ENCODE measurements at places on chromosomes 2 and 18.

DNA sequence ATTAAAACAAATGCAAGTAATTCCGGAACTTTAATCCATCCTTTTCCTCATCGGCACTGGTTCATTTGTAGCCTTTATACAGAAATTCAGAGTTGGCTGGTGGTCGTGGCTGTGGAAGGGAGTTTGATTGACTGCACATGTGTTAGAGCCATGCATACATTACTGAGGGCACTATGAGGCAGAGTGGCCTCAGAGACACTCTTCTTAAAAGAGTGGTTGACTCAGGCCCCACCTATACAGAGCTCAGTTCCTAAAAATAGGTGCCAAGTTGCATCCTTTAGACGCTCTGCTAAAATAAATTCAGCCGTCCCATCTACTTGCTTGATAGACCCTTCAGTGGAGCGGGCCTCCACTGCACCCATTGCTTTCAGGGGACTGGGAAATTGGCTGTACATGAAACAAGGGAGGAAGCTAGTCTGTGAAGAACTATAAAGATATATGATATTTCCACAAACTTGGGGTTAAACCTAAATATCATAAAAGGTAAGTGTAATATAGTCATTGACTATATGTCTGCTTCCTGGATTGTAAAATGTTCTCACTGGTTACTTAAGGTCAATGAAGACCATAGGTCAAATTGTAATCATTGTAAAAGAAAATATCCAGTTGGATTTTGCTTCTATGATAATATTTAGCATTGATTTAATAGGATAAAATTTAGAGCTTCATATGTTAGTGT is 298.9 kb downstream of the XIRP2 start:
- DNase-seq: no peak

DNA sequence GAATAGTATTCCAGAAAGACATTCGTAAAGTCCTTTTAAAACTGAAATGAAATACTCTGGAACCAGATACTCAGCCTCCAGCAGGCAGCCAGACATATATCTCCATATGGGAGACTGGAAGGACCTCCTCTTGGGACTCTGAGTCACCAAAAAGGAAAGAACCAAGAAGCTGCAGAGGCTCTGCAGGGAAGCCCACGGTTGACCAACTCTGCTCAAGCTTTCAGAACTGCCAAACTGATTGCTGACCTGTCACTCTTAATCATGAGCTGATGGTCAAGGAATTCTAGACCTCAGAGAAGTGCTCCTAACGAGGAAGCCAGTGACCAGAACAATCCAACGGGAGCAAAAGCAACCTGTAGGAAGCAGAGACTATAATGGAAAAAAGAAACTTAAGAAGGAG is 434.7 kb downstream of the EIPR1 start:
- no peak for DNase-seq

DNA sequence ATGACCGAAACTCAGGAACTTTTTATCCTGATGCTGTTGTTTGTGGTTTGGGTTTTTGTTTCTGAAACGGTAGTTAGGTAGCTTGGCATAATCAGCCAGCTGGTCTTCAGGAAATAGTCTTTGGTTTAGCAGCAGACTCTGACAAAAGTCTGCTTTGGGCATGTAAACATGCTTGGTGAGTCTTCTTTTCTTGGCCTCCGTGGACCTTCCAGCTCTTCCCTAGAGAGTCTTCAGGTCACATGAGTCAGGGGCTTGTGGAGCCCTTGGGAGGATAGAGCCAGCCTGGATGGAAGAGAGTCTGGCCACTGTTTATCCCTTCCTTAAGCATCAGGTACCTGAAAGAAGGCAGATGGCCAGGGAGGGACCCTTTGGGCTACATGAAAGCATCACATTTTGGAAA is 154.5 kb downstream of the MGAT5 start:
- no peak for DNase-seq

DNA sequence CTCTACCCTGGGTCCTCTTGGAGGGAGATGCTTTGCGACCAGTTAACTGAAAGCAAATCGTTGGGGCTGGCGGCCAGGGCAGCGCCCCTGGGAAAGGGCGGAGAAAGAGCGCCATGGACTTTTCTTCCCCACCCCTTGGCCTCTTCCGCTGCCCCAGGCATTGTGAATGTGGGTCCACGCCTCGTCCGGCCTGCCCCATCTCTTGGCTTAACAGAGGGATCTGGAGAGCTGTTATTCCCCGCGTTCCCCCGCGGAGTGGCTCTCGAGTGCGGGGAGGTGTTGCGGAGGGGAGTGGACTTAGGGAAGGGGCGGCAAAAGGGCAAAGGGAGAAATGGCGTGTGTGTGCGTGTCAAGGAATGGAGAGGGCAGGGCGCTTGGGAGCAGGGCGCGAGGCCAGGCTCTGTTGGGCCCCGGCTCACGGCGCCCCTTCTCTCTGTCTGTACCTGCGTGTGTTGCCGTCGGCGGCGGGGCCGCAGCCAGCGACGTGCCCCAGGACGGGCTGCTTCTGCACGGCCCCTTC is 6.6 kb downstream of the EMX1 start:
- DNase-seq: no peak

- no peak for DNase-seq
Measured at GRCh38 chr2:12302140-12302539, 414.6 kb upstream of the TRIB2 start.

- no peak for DNase-seq
Measured at GRCh38 chr18:56795381-56795780, 144.2 kb downstream of the WDR7 start.

DNA sequence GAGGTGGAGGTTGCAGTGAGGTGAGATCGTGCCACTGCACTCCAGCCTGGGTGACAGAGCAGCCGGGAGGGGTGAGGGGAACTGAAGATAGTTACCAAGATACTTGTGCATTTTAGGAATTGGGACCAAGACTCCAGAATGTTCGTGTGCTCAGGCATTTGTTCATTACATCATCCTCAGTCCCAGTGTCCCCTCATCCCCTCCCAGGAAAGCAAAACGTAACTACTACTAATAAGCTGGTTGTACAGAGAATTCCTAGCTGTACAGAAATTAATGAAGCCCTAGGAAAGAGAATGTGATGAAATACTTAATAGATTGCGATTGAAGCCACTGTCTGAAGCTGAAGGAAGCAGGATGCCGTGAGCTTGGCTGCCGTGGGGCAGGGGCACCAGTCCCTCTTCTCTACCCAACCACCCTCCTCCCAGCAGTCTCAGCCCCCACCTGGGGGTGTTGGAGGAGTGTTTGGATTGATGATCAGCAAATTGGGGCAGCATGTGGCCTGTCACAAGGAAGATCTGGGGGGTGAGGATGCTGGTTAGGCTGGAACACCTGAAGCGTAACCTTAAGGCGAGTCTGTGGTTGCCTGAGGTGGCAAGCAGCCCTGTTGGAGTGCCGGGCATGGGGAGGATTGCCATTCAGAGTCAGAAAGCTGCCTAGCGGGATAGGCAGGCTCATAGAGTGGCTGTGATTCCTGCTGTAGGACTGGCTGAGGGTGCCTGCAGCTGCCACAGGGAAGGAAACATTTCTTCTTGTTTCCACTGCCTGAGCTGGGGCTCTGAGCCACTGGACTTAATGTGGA is 140.9 kb downstream of the SH3RF3 start:
- no peak for DNase-seq

- DNase-seq: peak; percentile 57
Measured at GRCh38 chr2:55311444-55311870, 42.4 kb upstream of the MTIF2 start.

GRCh38 chr2:54709336-54709809 is 14.1 kb upstream of the EML6 start:
- DNase-seq: no peak

GRCh38 chr18:62979176-62979575 is 263.8 kb downstream of the PHLPP1 start:
- DNase-seq: peak; percentile 97

- DNase-seq: no peak
Measured at GRCh38 chr2:149146876-149147275, 108.4 kb downstream of the LYPD6B start.

DNA sequence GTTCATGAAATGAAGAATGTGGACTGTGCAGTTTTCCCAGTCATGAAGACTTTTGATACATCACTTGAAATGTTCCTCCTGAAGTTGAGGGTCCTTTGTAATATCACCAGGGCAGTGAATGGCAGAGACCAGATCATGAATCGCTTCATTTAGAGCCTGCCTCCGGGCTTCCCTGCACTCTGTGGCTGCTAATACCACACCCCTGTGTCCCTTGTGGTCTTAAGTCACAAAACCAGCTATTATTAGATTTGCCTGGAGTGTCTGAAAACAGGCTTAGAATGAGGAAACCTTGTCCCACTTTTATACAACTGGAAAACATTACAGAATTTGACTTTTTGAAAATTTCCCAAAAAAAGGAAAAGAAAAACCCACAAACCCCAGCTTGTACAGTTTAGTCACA is 147.9 kb downstream of the MGAT5 start:
- DNase-seq: no peak

GRCh38 chr2:11807156-11808015 is 61.0 kb downstream of the LPIN1 start:
- DNase-seq: no peak

DNA sequence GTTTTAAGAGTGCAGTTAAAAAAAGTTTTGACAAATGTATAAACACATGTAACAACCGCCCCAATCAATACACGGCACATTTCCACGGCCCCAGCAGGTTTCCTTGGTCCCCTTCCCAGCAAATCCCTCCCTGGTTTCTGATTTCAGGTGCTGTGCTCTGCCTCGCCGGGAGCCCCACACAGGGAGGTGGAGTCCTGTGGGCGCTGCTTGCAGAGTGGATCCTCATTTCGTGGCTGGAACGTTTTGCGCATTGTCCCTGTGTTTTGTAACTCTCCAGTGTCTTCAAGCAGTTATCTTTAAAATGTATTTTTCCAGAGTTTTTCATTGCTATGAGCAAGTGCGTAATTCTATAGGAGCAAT is 124.8 kb downstream of the GALR1 start:
- no peak for DNase-seq

DNA sequence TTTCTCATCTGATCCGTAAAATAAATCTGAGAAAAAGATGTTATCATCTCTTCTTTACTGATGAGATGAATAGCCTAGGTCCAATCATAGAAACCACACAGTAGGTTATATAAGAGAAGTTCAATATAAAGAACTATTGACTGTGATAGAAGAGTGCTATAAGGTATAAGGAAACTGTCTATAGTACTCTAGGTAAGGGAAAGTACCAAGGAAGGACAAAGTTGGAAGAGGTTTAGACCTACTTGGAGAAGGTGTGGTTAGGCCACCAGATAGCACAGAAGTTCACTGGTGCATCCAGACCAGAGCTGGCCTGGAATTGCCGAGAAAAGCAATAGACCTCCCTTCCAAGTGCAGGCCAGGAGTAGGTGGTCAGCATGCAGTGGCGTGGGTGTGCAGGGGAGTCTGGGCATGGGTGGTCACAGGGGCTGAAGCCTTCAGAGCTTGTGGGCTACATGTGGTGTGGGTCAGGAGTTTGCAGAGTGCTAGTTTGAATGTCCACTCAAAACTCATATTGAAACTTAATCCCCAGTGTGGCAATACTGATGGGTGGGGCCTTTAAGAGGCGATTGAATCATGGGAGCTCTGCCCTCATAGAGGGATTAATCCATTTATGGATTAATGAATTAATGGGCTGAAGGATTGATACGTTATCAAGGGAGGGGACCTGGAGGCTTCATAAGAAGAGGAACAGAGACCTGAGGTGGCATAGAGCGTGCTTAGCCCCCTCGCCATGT is 86.3 kb downstream of the ALPK2 start:
- no peak for DNase-seq

- DNase-seq: no peak
Measured at GRCh38 chr2:147829106-147829505, 15.7 kb upstream of the ACVR2A start.

DNA sequence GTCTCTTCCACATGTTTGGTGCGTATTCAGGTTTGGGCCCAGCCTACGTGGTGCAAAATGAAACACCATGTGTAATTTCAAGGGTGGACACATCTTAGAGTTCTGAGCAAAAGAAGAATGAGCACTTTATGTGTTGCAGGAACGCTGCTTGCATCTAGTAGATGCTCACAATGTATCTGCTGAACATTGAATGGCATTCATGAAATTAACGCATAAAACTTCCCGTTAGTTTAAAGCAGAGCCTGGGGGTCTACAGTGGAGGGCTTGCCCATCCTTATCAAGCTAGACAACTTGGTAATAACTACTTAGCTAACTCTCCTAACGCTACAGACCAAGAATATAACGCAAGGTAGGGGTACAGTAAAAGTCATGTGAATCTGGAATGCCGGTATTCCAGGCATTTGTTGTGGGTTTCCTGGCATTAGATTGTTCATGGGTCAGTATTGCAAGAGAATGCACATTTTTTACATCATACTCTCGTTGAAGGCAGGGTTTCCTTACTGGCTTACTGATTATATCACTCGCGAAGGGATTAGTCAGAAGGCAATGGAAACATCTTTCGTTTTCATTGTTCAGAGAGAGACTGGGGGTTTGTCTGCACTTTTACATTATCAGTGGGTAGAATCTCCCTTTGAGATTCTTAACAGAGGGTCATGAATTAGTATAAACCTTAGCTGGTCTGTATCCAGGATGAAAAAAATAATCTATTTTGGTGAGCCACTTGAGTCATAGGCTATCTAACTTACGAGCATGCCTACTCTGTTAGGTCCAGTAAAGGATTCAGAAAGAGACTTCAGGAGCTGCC is 229.5 kb upstream of the EPAS1 start:
- DNase-seq: no peak

- DNase-seq: no peak
Measured at GRCh38 chr2:204268458-204268857, 276.8 kb upstream of the PARD3B start.

DNA sequence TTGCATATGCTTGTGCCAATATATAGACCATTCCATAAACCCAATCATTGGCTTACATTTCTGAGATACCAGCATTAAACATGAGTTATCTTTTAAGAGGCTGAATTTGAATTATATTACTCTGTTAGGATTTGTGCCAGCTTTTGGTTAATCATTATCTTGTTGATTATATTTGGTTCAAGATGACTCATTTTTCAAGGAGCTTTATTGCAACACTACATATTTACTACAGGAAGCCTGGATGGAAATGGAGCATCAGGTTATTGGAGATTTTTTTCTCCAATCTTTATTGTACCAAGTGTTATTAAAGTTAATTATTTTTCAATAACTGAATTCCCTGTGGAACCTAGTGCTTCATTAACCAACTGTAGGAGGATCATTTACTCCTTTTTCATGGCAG is 26.4 kb downstream of the EML4 start:
- DNase-seq: no peak

DNA sequence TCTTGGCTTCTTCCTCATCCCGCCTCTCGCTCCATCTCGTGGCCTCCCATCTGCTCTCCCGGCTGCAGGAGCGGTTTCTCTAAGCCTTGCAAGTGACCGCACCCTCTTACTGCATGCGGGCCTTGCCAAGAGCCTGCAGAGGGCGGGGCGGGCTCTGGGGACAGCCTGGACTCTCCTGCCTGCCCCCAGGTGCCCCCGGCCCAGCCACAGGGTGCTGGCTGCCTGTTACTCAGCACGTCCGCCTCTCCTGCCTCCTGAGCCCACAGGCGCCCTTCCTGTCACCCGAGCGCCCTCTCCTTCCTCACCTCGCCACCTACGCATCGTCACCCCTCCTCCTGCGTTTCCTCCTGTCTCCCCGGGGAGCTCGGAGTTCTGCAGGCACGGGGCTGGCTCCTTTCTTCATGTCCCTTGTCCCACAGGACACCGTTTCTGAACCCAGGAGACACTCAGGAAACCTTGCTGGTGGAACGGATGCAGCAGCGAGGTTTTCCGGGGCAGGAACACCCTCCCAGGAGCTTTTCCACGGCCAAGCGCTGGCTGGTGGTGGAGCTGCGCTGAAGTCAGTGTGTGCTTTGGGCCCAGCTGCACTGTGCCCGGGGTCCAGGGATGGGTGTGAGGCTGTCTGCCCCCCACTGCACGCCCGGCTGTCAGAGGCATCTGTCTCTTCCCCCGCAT is 28.5 kb downstream of the HPCAL1 start:
- DNase-seq: peak; percentile 83
